ENCODE measurements at places on chromosomes 11 and 22.
A peak's percentile ranks its signal among the peaks of the same experiment; 100 is the strongest.

DNA sequence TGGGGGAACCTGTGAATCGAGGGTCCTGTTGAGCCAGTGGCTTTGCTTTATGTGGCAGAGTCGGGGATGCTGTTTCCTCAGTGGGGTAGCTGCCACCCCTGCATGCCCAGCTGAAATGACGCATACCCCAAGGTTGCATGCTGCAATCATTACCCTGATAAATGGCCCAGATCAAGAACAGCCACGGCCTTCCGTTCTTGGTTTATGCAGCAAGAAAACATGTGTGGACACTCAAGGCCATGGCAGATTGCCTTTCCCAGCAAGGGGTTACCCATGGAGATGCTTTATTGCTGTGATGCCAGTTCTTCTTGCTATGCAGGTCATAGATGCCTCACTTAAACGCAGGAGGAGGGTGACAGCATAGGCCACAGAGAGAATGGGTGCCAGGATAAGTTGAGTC, 14.3 kb upstream of the SREBF2 start:
- DNase-seq: no peak

DNA sequence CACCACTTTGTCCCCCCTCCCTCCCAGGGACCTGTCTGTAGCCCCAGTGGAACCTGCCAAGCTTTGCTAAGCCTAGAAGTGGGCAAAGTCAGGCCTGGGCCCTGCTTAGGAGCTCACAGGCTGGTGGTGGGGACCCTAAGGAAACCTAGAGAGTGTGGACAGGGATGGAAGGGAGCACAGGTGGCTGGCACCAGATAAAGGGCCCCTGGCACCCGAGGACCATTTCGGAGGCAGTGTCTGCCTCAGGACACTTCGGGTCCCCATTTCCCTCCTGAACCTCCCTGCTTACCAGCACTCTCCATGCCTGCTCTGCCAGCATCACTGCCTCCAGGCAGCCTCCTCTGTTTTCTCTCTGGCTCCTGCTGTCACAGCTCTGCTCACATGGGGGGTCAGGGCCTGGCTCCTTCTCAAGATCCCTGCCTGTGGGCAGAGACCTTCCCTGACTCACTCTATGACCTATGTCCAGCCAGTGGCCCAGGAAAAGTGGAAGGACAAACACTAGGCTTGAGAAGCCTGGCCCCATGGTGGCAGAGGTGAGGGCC, 13.6 kb upstream of the OMP start:
- DNase-seq: no peak

DNA sequence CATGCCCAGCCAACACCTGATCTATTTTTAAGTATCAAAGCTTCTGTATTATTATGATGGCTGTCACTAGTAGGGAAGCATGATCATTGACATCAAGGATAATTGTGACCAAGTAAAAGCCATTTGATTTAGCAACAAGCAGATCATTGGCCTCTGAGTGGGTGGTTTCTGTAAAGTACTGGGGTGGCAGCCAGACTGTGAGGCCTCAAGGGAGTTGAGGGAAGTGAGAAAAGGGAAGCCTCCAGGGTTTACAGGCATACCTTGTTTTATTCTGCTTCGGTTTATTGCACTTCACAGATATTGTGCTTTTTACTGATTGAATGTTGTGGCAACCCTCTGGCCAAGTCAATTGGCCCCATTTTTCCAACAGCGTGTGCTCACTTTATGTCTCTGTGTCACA, 60.1 kb downstream of the PRR5L start:
- DNase-seq: peak; percentile 40

- no peak for DNase-seq
Observed at GRCh38 chr22:37750596-37751162, 53.8 kb downstream of the TRIOBP start.

DNA sequence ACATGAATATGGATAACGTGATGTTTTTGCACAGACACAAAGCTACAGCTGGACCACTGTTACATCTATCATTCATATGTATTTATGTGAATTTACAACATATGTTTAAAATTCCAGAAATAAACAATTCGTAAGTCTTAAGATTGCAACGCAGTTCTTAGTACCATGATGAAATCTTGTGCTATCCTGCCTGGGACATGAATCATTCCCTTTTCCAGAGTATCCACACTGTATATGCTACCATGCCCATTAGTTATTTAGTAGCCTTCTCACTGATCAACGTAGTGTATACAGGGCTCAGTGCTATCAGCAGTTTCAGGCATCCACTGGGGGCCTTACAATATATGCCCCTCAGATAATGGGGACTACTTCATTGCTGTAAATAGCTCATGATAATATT, 4.3 kb downstream of the ATL3 start:
- DNase-seq: no peak

- DNase-seq: no peak
Observed at GRCh38 chr11:111300569-111300968, 2.2 kb downstream of the POU2AF3 start.

DNA sequence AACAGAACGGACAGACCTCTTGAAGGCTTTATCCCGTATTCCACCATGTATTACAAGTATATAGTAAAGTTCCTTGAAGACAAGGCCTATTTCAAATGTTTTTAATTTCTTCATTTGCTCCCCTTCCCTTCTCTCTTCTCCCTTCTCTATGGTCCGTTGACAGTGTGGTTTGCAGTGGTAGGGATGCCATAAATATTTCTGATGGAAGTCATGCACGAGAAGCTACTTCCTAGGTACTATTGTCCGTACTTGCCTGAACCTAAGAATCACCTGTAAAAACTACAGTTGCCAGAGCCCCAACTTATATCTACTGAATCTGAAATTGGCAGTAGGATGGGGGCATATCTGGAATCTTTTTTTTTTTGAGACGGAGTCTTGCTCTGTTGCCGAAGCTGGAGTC, 2.8 kb downstream of the PISD start:
- no peak for DNase-seq

- DNase-seq: no peak
Observed at GRCh38 chr11:10617551-10617950, 49.1 kb upstream of the LYVE1 start.

- DNase-seq: no peak
Observed at GRCh38 chr22:44098021-44098739, 74.1 kb downstream of the PARVB start.

GRCh38 chr11:46386674-46387073, 4.9 kb downstream of the CHRM4 start:
- DNase-seq: no peak

- DNase-seq: no peak
Observed at GRCh38 chr11:45272701-45273100, 13.4 kb downstream of the SYT13 start.

DNA sequence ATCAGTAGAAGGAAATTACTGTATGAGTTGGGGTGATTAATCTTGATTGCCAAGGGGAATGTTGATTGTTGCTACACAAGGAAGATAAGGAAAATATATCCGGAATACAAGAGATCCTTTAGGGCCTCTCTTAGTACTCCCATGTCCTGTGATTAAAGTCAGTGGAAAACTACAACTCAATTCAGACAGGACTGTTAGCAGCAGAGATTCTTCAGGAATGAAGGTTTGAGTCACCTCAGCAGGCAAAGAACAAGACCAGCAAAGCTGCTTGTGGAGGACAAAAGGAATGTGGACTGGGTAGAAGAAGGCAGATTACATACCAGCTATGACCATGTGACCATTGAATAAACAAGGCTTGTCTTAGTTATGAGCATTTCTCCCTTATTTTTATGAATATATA, 478.2 kb downstream of the BUD13 start:
- DNase-seq: no peak

- no peak for DNase-seq
Observed at GRCh38 chr22:43587574-43587973, 175.8 kb downstream of the MPPED1 start.

- DNase-seq: no peak
Observed at GRCh38 chr22:23233752-23234408, 53.6 kb downstream of the BCR start.

- no peak for DNase-seq
Observed at GRCh38 chr22:43706151-43706550, 106.0 kb downstream of the EFCAB6 start.

GRCh38 chr11:39174965-39175364, 2284.5 kb downstream of the LRRC4C start:
- no peak for DNase-seq

DNA sequence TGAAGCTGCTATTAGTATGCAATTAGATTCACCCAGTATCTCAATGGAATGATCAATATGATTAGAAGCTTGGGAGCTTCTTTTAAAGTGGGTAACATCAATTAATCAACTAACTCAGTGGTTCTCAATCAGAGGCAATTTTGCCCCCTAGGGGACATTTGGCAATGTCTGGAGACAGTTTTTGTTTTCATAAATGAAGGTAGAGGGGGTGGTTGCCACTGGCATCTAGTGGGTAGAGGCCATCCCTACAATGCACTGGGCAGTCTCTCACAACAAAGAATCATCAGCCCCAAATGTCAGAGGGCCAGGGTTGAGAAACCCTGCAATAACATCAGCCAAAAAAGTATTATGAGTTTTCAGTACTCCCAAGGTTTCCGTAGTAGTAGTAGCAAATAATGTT, 5.9 kb upstream of the AMOTL1 start:
- peak; percentile 40 for DNase-seq

DNA sequence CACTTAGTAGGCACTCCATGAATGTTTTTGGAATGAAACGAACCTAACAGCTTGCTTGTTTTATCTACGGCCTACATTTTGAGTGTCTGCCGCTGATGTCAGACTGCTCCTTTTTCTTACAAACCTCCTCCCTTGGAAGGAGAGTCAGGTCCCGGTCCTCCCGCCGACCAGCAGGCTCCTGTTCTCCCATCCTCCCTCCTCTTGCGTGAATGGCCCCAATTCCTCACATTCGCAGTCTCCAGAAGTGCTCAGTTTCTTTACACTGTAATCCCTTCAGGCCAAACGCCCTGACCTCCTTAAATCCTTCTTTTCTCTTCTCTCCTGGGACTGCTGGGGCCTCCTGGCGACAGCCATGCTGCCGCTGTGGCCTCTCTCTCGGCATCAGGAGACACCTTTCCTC, 82.6 kb upstream of the CSNK2A3 start:
- no peak for DNase-seq

- DNase-seq: no peak
Observed at GRCh38 chr11:120527111-120527761, 15.7 kb downstream of the GRIK4 start.
